ENCODE measurements at places on chromosomes 7 and 10.
A peak's percentile ranks its signal among the peaks of the same experiment; 100 is the strongest.

DNA sequence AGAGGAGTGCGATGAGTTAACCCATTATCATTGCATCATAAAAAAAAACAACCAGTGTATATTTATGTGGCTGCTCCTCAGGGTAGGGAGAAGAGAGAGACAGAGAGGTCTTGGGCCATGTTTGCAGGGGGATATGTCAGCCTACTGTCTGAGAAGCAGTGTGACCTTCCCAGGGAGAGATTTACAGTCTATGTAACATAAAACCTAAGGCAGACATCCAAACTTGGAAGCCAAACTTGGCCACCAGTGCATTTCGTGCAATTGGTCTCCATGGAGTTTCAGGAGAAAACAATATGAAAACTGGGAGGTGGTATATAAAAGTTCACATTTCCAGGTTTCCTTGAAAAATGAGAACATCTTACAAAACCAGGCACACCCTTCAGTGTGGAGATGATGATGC, 85.9 kb upstream of the CXCL12 start:
- no peak for DNase-seq

DNA sequence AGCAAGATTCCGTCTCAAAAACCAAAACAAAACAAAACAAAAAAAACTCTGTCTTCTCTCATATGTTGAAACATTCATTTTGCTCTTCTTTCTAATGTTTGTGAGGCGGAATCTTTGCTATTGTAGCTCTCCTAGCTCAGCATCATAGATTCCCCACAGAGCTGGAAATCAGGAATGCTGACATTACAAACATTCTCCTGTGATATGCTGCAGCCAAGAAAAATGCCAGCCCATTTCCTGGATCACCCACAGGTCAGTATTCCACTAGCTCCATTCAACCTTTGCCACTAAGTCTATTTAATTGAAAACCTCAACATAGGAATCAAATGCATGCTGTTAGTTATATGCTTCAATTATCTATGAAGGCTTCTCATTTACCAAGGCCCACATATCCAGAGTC, 186.3 kb downstream of the IPMK start:
- DNase-seq = peak; percentile 33

DNA sequence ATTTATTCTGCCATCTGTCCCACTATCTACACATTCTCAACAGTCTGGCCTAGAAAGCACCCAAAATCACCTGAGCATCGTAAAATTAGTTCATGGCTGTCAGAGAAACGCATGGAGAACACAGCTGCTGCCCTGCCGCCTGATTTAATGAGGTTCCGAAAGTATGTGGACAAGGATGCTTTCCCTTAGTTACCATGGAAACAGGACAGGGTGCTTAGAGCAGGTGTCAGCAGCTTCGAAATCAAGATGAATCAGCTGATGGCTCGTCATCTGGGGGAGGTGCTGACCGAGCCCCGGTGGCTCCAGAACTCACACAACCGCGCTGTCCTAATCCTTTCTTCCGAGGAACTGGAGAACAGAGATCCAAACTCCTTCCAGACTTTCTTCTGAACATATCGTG, 151.5 kb downstream of the TEX36 start:
- DNase-seq = peak; percentile 12

- no peak for DNase-seq
Measured at GRCh38 chr7:46230298-46230989, 309.4 kb upstream of the IGFBP3 start.

DNA sequence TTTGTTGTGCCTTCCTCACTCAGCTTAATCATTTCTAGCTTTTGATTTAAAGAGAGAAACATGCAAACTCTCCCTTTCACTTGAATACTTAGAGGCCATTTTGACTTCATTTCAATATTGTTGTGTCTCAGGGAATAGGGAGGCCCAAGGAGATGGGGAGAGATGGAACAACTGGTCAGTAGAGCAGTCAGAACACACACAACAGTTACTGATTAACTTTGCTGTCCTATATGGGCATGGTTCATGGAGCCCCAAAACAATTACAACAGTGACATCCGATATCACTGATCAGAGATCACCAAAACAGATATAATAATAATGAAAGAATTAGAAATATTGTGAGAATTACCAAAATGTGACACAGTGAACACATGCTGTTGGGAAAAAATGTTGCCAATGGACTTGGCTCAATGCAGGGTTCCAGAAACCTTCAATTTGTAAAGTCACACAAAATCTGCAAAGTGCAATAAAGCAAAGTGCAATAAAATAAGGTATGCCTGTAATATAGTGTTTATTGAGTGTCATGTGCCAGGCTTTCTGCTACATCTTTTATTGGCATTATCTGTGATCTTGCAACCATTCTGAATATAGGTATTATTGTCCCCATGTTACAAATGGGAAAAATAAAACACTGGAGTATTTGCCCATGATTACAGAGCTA, 38.2 kb downstream of the CCDC71L start:
- no peak for DNase-seq
